ENCODE measurements at places on chromosomes 2 and 18.
A peak's percentile ranks its signal among the peaks of the same experiment; 100 is the strongest.

GRCh38 chr2:239399921-239400595, 762 bp downstream of the HDAC4 start:
- DNase-seq: no peak

GRCh38 chr2:42338567-42339190, 22.3 kb downstream of the COX7A2L start:
- no peak for DNase-seq

GRCh38 chr2:31735716-31736115, 155.0 kb upstream of the SRD5A2 start:
- no peak for DNase-seq

DNA sequence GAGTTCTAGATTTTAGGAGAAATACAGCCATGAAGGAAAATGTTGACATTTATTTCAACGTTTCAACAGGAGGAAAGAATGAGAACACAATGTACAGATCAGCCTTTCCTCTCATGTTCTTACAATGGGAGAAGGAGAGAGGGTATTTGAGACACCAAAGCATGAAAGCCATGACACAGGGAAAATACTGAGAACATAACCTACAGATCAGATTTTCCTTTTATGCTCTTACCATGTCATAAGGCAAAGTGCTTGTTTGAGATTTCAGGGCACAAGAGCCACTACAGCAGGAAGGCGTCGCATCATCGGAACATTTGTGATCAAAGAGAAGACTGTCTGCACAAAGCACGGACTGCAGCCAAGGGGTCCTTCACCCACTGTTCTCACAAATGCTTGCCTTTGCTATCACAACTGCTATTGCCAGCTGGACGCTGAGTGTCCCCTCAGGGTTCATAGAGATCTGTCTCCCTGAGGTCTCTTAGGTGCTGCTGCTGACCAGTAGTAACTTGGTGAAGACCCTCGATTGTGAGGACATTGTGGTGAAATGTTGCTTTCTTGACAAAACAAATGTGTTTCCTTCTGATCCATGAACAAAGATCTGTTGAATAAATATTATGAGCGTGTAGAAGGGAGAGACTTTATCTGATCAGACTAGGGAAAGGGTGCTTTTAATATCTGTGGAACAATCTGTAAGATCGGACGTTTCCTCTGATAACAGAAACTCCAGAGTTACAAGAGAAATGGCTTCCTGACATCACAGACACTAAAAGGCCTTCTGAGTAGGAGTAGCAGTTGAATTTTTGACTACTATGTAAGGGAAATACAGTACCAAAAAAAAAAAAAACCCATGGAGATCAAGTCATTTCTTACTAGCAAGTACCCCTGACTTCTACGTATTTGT, 6.4 kb upstream of the IL1RL1 start:
- no peak for DNase-seq

DNA sequence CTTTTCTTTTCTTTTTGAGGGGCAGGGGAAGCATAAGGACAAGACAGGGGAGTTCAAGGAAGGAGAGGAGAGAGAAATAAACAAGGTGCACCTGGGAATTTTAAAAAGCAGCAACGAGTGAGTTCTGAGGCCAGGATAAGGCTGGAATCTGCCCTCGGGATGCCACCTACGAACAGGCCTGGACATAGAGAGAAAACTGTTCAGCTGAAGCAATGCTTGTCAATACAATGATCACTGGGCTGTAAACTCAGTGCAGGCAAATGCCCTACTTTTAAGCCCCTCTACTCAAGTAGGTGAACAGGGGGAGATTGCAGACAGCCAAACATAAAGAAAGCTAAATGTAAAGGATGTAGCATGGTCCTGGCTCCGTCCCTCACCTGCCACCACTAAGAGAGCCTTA, 330.5 kb downstream of the ETAA1 start:
- DNase-seq: no peak

DNA sequence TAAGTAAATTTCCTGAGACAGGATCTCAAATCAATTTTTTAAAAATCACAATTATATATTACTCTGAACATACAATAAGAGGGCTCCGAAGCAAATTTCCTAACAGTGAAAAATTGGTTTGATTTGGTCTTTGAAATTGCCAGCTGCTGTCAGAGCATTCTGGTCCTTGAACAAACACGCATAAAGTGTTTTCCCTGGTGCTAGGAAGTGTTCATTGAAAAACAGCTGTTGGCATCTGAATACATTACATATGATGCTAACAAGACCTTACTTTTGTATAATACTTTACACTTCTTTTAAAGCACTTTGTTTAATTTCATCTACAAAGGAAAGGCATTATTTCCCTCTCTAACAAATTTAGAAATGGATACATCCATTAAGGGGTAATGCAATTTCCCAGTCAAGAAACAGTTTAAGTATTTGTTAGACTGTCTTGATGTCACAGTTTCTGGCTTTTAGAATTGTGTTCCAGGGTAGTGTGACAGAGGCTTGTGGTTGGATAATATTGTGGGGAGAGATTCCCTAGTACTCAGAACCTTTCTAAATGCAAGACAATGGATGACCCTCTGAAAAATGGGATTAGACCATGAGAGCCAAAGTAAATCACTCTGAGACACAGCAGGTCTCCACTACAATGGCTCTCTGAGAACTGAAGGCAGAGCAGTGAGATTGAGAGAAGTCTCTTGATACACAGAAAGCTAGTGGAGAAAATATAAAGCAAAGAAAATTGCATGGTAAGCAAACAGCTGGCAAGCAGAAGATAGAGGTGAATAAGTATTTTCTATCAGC, 299.0 kb downstream of the TRIB2 start:
- no peak for DNase-seq

DNA sequence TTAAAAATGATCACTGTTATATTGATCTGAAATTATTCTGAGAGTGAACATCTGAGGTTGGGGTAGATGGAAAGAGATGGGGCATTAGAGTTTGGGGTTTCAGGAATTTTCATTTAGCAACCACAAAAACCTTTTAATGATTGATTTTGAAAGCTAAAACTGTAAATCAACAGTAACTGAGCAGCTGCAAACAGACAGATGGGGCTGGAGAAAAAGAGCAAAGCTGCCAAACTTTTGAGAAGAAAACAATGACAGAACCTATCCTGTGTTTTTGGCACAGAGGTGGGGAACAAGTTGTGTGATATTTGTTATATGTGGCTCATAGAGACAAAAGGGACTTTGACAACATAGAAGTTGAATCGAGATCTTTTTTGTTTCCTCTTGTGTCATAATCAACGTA, 415.8 kb upstream of the DSEL start:
- DNase-seq: no peak

DNA sequence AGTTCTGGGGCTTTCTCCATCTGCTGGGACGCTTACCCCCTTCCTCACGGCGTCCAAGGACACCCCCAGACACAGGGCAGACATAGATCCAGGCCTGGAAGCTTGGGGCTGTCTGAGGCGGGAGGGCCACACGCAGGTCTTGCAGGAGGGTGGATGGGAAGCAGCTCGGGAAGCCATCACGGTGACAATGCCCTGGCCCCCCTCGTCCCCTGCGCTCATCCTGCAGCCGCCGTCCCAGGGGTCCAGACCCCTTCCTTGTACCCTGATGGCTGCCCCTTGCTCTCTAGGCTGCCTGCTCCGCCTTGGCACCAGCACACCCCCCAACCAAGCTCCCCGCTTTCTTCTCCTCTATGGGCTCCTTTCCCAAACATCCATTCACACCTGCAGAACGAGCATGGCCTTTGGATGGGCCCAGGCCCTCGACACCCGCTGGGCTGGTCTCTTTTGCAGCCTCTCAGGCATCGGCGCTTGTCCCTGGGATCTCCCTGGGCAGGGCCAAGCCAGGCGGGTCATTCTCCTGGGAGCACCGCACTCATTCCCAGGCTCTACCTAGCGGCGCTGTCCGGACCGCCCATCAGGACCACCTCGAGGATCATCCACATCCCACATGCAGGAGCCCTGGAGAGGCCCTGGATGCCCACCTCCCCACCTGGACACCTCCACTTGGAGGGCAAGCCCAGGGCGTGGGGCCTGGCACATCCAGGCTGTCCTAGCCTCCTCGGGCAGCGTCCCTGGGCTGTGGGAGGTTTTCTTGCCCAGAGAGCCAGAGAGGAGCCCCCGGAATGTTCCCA, 274.9 kb downstream of the NDUFA10 start:
- DNase-seq: no peak

DNA sequence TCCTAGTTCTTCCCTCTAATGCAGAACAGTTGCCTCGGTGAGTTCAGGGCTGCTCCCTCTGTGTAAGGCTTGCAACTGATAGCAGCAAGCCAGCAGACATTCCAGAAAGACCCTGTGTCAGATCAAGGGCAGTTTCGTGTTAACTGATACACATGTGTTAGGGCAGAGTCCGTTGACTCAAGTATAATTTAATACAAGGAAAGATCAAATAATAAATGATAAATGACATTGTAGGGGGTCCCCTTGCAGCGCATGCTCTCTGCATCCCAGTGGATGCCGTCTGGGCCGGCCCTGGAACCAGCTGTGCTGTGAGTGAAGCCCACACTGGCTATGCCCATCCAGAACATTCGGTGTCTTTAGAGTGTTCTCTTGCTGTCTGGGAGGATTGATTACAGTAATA, 180.3 kb downstream of the AGAP1 start:
- no peak for DNase-seq

- DNase-seq: peak; percentile 41
These were observed 5.4 kb downstream of the B3GNT2 start for GRCh38 chr2:62201307-62201706.

- DNase-seq: peak; percentile 32
These were observed 181.9 kb upstream of the NRXN1 start for GRCh38 chr2:51213826-51214225.

GRCh38 chr2:20199633-20200270, 25.2 kb downstream of the SDC1 start:
- DNase-seq: no peak

DNA sequence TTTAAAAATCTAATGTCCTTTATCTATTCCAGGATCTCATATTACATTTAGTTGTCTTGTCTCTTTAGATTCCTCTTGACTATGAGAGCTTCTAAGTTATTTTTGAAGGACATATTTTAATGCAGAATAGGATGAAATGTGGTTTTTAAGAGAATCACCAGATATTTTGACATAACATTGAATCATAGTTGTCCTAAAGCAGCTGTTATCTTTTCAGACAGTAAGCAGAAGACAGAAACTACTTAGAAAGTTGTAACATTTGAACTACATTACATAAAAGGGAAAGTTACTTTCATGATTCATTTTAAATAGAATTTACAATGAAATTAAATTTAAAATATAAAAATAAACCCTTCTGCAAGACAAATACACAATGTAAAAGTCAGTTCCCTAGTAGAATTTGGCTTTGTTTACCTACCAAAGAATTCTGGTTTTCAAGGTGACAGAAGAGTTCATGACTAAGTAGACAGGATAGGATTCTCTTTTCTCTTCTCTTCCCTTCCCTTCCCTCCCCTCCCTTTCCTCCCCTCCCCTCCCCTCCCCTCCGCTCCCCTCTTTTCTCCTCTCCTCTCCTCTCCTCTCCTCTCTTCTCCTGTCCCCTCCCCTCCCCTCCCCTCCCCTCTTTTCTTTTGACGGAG, 186.0 kb downstream of the DIS3L2 start:
- peak; percentile 41 for DNase-seq

DNA sequence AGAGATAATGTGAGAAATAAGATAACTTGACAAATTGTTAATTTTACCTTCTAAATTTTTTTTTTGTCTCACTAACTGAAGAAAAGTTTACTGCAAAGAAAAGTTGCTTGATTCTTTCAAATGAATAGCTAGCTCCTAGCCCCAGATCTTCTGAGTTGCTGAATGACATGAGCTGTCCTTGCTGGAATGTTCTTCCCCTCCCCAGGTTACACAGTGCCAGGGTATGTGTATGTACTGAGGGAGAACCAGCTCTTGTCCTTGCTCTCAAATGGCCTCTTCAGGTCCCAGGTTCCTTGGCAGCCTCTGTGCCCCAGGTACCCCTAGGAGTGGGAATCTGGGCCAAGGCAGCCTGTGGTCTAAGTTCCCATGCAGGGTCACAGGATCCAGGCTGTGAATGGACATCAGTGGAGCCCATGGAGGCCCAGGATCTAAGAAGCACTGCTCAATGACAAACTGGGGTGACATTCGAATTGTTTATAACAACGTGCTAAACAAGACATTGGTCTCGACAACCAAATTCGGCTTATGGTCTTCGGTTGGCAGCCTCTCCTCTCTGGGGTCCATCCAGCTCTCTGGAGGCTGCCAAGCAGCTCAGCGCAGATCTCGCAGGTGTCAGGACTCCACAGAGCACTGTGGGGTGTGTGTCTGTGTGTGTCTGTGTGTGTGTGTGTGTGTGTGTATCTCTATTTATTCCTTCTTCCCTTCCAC, 17.1 kb upstream of the INO80C start:
- peak; percentile 71 for DNase-seq

GRCh38 chr2:7725171-7725849, 808.1 kb downstream of the RNF144A start:
- no peak for DNase-seq

GRCh38 chr2:55842046-55842445, 81.5 kb downstream of the EFEMP1 start:
- DNase-seq: peak; percentile 34

DNA sequence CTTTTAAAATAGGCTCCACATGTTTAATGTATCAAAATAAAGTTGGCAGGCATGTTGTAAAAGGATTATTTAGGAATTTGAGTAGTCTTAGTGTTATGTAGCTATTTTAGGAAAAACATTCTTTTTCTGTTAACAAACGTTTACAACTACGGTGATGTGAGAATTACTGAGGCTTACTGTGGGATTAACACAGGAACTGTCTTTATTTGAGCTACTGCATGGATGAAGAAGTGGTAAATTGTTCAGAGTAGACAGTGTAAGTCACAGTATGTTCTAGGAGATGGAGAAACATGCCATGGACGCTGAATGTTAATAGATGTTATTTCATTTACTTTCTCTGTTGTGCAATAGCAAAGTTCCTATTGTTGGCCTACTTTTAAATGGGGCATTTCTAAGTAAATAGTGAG, 1.6 kb downstream of the PPM1B start:
- DNase-seq: peak; percentile 62

DNA sequence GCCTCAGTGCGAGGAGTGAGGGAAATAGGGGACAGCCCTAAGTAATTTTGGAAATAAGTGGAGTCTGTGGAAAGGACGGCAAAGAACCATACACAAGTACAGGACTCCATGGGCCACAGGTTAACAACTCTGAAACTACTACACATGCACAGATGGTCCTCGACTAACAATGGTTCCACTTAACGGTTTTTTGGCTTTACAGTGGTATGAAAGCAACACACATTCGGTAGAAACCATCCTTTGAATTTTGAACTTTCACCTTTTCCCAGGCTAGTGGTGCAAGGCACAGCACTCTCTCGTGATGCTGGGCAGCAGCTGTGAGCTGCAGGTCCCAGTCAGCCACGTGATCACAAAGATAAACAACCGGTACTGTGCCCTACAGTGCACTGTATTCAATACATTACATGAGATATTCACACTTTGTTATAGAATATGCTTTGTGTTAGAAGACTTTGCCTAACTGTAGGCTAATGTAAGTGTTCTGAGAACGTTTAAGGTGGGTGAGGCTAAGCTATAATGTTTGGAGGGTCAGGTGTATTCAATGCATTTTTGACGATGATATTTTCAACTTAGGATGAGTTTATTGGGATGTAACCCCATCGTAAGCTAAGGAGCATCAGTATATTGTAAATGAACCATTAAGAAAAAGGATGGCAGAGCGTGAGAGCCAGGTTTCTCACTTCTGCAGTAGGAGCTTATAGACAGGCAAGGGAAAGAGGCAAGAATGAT, 44.6 kb downstream of the TBC1D8 start:
- DNase-seq: no peak
